ENCODE measurements at places on chromosomes 7 and 10.

DNA sequence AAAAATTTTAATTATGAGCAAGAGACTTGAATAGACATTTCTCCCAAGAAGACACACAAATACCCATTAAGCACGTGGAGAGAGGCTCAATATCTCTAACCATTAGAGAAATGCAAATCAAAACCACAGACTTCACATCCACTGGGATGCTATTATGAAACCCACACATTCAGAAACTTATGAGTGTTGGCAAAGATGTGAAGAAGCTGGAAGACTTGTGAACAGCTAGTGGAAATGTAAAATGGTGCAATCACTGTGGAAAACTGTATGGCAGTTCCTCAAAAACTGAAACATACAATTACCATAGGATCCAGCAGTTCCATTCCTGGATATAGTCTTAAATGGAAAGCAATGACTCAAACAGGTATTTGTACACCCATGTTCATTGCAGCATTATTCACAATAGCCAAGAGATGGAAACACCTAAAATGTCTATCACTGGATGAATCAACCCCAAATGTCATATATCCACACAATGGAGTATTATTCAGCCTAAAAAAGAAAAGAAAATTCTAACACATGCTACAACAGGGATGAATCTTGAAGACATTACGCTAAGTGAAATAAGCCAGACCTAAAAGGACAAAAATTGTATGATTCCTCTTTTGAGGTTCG, 53.5 kb upstream of the FRMD4A start:
- H3K4me3 ChIP-seq = no peak overlapping the region
- H3K4me1 ChIP-seq = no peaks in the 10 kb centered on the region
- no peaks in the 10 kb centered on the region for H3K36me3 ChIP-seq
- H3K27me3 ChIP-seq = no peaks in the 10 kb centered on the region
- no peak for DNase-seq
- H3K27ac ChIP-seq = no peak overlapping the region

DNA sequence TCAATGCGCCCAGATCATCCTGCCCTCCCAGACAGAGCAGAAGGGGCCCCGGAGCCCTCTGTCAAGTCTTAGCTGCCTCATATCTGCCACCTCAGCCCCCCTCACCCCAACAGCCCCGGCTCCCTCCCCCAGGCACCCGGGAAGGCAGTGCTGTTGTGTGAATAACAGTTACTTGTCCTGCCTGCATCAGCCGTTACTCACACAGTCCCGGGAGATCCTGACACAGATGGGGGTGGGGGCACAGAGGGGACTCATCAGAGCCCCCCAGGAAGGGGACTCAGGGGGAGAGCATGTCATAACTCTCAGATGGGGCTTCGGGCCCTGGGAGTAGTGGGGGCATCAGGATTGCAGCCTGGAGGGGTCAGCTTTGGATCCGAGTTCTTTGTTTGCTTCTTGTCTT, 12.4 kb upstream of the SERPINE1 start:
- H3K27ac ChIP-seq = no peak overlapping the region
- no peak for DNase-seq
- H3K36me3 ChIP-seq = no peaks in the 10 kb centered on the region
- no peaks in the 10 kb centered on the region for H3K27me3 ChIP-seq
- H3K4me3 ChIP-seq = no peak overlapping the region

DNA sequence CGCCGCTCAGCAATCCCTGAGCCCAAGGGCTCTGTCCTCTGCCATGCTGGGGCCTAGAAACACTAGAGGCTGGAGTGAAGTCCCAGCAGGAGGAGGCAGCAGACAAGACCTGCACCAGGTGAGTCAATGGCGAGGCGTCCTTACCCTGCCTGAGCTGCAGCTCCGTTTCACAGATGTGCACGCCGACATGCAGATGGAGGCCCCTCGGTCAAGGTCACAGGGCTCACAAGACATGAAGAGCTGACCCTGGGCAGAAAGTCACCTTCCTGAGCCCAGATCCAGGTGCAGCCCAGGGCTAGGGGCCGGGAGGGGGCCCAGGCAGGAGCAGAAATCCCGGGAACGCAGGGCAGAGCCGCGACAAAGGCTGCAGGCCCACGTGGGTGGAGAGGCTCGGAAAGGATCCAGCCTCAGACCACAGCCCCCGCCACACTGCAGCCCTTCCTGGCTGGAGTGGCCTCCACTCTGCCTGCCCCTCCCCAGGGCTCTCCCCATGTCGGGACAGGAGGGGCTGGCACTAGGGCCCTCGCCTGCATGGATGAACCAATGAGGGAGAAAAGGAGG, 23.8 kb downstream of the PDGFA start:
- H3K36me3 ChIP-seq = no peaks in the 10 kb centered on the region
- H3K4me1 ChIP-seq = peaks cover 5% of the 10 kb centered on the region
- no peaks in the 10 kb centered on the region for H3K27me3 ChIP-seq
- H3K27ac ChIP-seq = no peak overlapping the region

DNA sequence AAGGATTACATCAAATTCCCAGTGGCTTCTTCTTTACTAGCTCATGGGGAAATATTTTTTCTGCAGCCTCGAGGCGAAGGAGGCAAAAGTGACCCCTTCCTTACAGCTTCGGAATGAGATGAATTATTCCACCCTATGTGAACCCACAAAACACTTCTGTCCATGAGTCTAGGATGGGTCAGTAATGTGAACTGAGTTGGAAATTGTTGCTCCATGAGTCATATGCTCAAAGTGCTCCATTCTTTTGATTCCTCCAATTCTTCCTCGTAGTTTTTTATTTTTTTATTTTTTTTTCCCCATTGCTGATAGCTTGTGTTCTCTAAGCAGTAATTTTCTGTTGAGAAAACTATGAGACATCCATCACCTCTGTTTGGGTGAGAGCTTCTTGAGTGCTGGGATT, 31.7 kb upstream of the FAM204A start:
- DNase-seq = no peak
- H3K27me3 ChIP-seq = no peaks in the 10 kb centered on the region
- H3K36me3 ChIP-seq = no peaks in the 10 kb centered on the region
- no peak overlapping the region for H3K27ac ChIP-seq
- no peaks in the 10 kb centered on the region for H3K4me1 ChIP-seq
- no peak overlapping the region for H3K4me3 ChIP-seq

GRCh38 chr10:114957673-114958072, 19.7 kb downstream of the TRUB1 start:
- DNase-seq = no peak
- peaks cover 3% of the 10 kb centered on the region for H3K36me3 ChIP-seq
- H3K4me3 ChIP-seq = no peak overlapping the region
- H3K4me1 ChIP-seq = no peaks in the 10 kb centered on the region
- no peak overlapping the region for H3K27ac ChIP-seq

GRCh38 chr7:23468526-23469149, 1.7 kb downstream of the IGF2BP3 start:
- H3K27ac ChIP-seq = no peak overlapping the region
- DNase-seq = peak; percentile 56
- H3K4me1 ChIP-seq = peaks cover 15% of the 10 kb centered on the region
- peak overlapping the region; percentile 44 for H3K4me3 ChIP-seq

- H3K36me3 ChIP-seq = no peaks in the 10 kb centered on the region
- H3K27me3 ChIP-seq = no peaks in the 10 kb centered on the region
- H3K4me1 ChIP-seq = no peaks in the 10 kb centered on the region
- H3K4me3 ChIP-seq = no peak overlapping the region
- no peak for DNase-seq
These were observed 100.9 kb downstream of the EXOC4 start for GRCh38 chr7:133353775-133354174.

GRCh38 chr10:102581981-102582580, 62.2 kb upstream of the TRIM8 start:
- H3K27ac ChIP-seq = no peak overlapping the region
- no peaks in the 10 kb centered on the region for H3K27me3 ChIP-seq
- peaks cover 14% of the 10 kb centered on the region for H3K4me1 ChIP-seq
- DNase-seq = no peak
- no peaks in the 10 kb centered on the region for H3K36me3 ChIP-seq

DNA sequence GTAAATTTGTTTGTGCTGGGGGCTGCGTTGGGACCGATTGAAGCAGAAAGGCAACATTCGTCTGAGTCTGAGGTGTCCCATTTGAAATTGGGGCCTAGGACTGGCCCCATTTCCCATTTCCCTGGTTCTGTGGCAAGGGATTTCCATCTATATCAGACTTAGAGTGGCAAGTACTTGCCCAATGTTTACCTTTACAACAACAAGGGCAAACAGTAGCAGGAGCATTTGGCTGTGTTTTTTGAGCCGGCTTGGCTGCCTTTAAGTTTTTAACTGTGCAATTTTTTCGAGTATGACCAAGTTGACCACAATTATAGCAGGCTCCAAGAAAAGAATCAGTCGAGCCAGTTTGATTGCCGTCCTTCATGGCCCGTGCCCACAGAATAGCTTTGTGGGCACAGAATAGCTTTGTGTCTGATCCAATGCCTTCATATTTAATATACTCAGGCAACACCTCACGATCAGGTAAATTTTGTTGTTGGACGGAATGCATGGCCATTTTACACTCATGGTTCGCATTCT, 4.7 kb upstream of the CYP17A1 start:
- no peak overlapping the region for H3K4me3 ChIP-seq
- DNase-seq = no peak
- peak overlapping the region; percentile 60 for H3K27ac ChIP-seq
- H3K4me1 ChIP-seq = peaks cover 22% of the 10 kb centered on the region
- no peaks in the 10 kb centered on the region for H3K36me3 ChIP-seq

GRCh38 chr7:120190566-120190965, 82.4 kb upstream of the KCND2 start:
- H3K4me1 ChIP-seq = no peaks in the 10 kb centered on the region
- H3K36me3 ChIP-seq = no peaks in the 10 kb centered on the region
- H3K4me3 ChIP-seq = no peak overlapping the region
- H3K27ac ChIP-seq = no peak overlapping the region
- DNase-seq = no peak

GRCh38 chr7:122556219-122556618, 142.7 kb downstream of the RNF133 start:
- no peaks in the 10 kb centered on the region for H3K36me3 ChIP-seq
- DNase-seq = no peak
- H3K4me3 ChIP-seq = no peak overlapping the region
- H3K27me3 ChIP-seq = no peaks in the 10 kb centered on the region
- no peak overlapping the region for H3K27ac ChIP-seq
- no peaks in the 10 kb centered on the region for H3K4me1 ChIP-seq

GRCh38 chr10:125687507-125688185, 4.7 kb upstream of the TEX36 start:
- H3K36me3 ChIP-seq = no peaks in the 10 kb centered on the region
- H3K27ac ChIP-seq = no peak overlapping the region
- H3K27me3 ChIP-seq = peaks cover 8% of the 10 kb centered on the region
- no peaks in the 10 kb centered on the region for H3K4me1 ChIP-seq
- no peak overlapping the region for H3K4me3 ChIP-seq

DNA sequence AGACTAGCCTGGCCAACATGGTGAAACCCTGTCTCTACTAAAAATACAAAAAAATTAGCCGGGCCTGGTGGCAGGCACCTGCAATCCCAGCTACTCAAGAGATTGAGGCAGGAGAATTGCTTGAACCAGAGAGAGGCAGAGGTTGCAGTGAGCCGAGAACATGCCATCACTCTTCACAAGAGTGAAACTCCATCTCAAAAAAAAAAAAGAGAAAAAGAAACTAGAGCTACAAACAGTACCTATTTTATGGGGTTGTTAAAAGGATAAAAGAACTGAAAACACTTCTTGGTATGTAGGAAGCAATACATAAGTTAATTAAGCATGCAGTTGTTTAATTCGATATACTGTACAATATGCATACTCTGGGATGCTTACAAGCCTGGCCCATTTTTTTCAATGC, 216.9 kb downstream of the SORCS1 start:
- H3K4me3 ChIP-seq = no peak overlapping the region
- H3K27ac ChIP-seq = no peak overlapping the region
- H3K36me3 ChIP-seq = no peaks in the 10 kb centered on the region
- H3K4me1 ChIP-seq = no peaks in the 10 kb centered on the region
- no peak for DNase-seq
- no peaks in the 10 kb centered on the region for H3K27me3 ChIP-seq

GRCh38 chr7:108248418-108248817, 118.3 kb upstream of the LAMB4 start:
- H3K36me3 ChIP-seq = no peaks in the 10 kb centered on the region
- H3K4me1 ChIP-seq = no peaks in the 10 kb centered on the region
- H3K27ac ChIP-seq = no peak overlapping the region
- DNase-seq = no peak

- DNase-seq = no peak
- no peaks in the 10 kb centered on the region for H3K27me3 ChIP-seq
- no peaks in the 10 kb centered on the region for H3K4me1 ChIP-seq
These were observed 600.1 kb upstream of the STEAP1 start for GRCh38 chr7:89554209-89554608.

GRCh38 chr10:93390306-93391090, 91.6 kb downstream of the MYOF start:
- DNase-seq = no peak
- no peaks in the 10 kb centered on the region for H3K36me3 ChIP-seq
- no peaks in the 10 kb centered on the region for H3K4me1 ChIP-seq

DNA sequence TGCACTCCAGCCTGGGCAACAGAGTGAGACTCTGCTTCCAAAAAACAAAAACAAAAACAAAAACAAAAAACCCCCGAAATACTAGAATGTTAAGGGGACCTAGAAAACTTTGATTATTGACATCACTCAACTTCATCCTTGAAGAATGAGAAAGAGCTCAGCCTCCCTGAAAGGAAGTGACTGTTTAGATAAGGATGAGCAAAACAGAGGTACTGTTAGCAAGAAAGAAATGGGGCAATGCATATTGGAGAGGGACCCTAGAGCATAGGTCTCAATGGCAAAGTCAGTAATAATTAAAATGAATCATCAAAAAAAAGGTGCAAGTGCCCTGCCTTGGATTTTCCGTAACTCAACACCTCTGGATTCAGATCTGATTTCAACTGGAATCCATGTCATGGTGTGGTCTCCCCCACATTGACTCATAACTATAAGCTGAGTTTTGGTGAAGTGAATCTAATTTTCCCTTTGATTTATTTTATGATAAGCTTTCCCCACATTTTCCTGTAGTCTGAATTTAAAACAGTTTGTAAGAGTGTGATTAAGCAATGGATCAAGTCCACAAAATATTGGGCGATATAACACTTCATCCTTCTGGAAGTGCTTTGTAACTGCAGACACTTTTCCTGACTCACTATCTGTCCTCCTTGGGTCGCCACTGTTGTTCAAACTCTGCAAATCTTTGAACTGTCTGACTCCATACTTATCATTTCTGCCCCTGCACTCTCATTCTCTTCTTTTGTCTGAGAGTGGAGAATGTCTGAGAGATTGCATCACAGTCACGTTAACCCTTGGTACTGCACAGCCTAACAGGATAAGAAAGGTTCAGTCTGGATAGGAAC, 224.8 kb upstream of the LYZL1 start:
- H3K27ac ChIP-seq = no peak overlapping the region
- H3K4me1 ChIP-seq = no peaks in the 10 kb centered on the region
- H3K4me3 ChIP-seq = no peak overlapping the region
- H3K27me3 ChIP-seq = no peaks in the 10 kb centered on the region

- no peaks in the 10 kb centered on the region for H3K4me1 ChIP-seq
- no peak overlapping the region for H3K4me3 ChIP-seq
- H3K36me3 ChIP-seq = no peaks in the 10 kb centered on the region
These were observed 362.4 kb downstream of the CNTNAP2 start for GRCh38 chr7:146479040-146479439.

DNA sequence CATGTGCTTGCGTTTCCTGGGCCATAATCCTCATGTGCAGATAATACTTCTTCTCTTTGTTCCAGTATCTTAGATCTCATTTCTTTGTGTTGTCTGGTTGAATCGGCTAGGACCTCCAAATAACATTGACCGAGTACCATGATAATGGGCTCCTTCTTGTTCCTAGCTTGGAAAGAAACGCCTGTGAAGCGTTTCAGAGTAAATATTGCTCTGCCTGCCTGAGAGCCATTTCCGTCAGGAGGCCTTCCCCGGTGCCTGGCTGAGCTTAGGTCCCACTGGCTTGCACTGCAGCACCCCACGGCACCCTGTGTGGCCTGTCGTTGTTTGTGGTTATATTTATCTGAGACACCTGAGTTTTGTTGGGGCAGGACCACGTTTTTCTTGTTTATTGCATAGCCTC, 17.7 kb downstream of the FOXK1 start:
- H3K27me3 ChIP-seq = no peaks in the 10 kb centered on the region
- no peaks in the 10 kb centered on the region for H3K36me3 ChIP-seq
- no peak for DNase-seq
- no peaks in the 10 kb centered on the region for H3K4me1 ChIP-seq
- no peak overlapping the region for H3K4me3 ChIP-seq

All from liver (tissue), 10 donors.